HT-29 (cell line): ENCODE measurements at places on chromosomes 1 and 21. TPM values are rescaled to one million over a fixed set of nuclear protein-coding genes. Genes with fewer than 3 reads are reported as not detected.

LORICRIN gene
- total RNA-seq = not detected in 2 replicates

VWA5B1 gene
- total RNA-seq = not detected in 2 replicates

SLC9C2 gene
- not detected in 2 replicates for total RNA-seq

LRRC71 gene
- total RNA-seq = not detected in 2 replicates

KLHDC8A gene
- total RNA-seq = not detected in 2 replicates

GPR37L1 gene
- total RNA-seq = 0.69 TPM in 1 of 2 replicates, not detected in the other

LYPLA2 gene
- total RNA-seq = 299 and 311 TPM in 2 replicates

DNA sequence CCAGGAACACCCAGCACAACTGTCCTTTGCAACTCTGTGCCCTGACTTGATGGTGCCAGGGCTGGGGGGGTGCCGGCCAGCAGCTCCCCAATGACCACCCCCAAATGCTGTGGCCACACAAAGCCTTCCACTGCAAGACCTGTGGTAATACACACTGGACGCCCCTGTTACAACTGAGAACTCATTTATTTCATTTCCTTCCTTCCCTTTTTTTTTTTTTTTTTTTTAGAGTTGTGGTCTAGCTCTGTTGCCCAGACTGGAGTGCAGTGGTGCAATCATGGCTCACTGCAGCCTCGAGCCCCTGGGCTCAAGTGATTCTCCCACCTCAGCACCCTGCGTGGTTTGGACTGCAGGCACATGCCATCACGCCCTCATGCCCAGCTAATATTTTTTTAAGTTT, 25.2 kb downstream of the TP73 start:
- no peak for DNase-seq

GRCh38 chr1:91754348-91754747, 131.6 kb downstream of the TGFBR3 start:
- DNase-seq = no peak

GRCh38 chr1:7811476-7811875, 27.4 kb downstream of the PER3 start:
- DNase-seq = no peak

DNA sequence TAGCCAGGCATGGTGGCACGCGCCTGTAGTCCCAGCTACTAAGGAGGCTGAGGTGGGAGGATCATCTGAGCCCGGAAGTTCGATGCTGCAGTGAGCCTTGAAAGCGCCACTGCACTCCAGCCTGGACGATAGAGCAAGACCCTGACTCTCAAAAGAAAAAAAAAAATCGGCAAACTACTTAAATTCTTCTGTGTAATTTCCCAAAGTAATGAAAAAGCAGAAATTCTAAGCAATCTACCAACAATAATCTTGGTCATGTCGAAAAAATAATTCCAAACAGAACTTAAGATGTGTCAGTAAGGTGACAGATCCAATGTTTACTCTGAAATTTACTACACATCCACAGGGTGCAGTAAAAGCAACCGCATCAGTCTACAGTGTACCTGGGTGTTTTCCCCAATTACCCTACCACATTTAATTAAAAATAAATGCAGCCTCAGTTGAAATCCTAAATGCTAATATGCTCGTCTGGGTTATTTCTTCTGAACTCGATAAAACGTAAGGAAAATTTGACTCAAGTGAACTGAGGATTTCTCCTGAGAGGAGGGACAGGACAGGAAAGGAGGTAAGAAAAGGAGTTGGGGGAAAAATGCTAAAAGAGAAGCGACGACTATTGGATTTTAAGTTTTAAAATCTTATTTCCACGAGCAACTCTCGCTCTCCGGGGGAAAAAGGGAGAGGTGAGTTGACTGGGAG, 801 bp downstream of the EPRS1 start:
- DNase-seq = peak; percentile 41

DNA sequence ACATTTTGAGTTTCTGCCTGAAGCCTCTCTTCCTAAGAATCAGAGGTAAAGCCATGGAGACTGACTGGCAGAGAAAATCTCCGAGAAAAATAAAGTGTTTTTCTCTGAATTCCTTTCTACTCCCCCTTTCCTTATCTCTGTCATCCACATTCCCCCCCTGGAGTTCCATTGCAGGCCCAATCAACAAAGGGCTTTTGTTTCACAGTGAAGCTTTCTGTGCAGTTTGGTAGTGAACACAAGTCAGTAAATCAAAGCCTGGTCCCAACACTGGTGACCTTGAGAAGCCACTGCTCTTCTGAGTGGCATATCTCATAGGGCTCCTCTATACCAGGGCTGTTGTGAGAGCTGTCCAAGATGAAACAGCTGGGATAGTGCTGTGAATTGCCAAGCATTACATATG, 228.4 kb downstream of the SEC16B start:
- no peak for DNase-seq

GRCh38 chr1:118366286-118366685, 181.3 kb upstream of the SPAG17 start:
- no peak for DNase-seq

DNA sequence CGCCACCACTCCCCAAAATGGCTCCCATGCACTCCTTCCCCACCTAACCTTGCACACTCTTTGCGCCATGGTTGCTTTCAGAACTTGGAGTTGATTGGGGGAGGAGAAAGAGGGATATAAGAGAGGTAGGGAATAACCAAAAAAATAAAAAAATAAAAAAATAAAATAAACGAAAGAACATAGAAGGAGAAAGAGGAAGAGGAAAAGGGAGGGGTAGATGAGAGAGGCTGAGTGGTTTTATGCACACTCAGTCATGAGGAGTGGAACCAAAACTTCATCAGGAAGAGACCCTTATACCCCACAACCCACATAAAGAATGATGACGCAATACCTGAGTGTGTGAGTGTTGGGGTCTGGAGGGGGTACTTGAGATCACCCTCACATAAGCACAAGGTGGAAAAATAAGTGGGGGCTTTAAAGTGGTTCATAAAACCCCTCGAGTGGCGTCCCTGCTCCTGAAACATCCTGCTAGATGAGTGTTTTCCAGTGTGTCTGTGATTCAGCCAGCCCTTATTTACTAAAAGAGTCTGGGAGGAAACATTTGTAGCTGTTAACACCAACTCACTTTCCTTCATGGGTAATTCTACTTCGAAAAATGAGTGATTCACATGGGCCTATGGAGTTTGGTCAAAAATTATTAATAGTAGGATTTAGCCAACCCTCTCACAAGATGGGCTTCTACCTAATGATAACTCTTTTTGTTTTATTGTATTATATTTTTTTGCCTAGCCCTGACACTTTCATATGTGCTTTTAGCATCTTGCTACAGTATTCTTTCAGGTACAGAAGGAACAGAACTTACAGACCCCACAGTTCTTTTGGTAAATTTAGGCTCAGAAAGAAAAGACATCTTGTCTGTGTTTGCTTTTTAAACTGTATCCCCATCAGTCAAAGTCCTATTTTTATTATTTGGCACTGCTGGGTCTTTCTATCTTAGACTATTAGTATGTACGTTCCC, 5.2 kb downstream of the SLAMF1 start:
- DNase-seq = no peak

DNA sequence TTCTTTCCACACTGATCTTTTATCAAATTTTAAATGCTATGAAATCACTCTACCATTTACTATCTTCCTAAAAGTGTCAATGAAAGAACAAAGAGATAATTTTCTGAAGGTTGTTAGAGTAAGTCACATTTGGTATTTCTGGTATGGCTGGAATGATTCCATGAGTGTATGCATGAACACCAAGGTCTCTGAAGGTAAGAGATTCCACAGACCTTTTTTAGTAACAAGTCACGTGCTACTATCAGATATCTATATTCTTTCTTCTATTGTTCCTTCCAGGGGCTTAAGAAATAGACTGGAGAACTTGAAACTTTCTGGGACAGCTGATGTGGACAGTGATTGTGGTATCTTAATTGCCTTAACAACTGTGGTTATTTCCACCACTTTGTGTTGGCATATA, 265.0 kb downstream of the SDCCAG8 start:
- DNase-seq = no peak

DNA sequence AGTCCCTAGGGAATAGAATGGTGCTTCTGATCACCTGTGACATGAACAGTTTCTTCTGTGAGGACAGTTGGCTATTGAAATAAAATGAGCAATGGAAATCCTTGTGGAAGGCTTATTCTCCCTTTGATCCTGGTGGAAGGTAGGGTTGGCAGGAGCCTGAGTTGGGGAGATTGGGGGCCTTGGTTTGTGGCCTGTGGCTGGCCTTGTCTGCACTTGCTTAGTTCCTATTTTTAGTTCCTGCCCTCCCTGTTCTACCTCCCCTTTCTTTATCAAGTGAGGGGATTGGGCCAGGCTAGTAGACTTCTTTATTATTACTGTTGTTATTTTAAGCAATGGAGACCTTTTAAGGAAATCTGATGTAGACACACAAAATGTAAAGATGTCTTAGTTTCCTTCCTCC, 8.2 kb downstream of the DMRTB1 start:
- DNase-seq = no peak

DNA sequence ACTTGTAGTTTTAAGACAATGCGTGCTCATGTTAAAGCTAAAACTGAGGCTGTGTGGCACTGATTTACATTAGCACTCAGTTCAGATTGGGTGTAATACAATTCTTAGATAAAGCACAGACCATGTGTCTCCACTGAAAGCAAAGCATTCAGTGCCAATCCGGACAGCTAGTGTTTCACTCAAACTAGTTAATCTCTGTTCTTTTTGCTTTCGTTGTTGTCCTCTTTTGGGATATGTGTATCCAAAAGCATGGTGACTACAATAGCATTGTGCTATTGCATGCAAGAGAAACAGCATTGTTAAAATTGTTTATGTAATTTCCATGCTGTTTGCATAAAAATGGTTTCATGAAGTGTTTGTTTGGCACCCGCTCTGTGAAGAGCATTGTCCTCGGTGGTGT, 54.6 kb downstream of the F3 start:
- no peak for DNase-seq

- no peak for DNase-seq
These were observed 315.7 kb upstream of the USP25 start for GRCh38 chr21:15414057-15414456.

DNA sequence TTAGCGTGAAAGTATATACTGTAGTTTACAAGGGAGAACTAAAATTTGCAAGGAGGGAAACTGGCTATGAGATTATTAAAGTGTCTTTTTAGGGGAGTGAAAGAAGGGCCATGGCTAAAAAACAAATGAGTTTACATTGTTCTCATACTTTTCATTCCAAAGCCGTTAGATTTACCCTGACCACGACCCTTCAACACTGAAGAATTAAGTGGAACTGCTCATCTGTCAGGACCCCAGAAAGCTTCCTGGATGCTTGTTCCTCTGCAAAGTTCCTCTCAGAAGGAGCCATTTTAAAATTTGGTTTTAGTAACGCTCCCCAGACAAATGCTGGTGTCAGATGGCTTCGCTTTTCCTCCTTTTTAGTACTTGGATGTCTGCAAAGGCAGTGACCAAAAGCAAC, 82.7 kb upstream of the ZBTB18 start:
- DNase-seq = no peak

- DNase-seq = no peak
These were observed 20.9 kb upstream of the NCMAP start for GRCh38 chr1:24535021-24535424.

GRCh38 chr1:33842348-33842747, 21.5 kb upstream of the HMGB4 start:
- no peak for DNase-seq

DNA sequence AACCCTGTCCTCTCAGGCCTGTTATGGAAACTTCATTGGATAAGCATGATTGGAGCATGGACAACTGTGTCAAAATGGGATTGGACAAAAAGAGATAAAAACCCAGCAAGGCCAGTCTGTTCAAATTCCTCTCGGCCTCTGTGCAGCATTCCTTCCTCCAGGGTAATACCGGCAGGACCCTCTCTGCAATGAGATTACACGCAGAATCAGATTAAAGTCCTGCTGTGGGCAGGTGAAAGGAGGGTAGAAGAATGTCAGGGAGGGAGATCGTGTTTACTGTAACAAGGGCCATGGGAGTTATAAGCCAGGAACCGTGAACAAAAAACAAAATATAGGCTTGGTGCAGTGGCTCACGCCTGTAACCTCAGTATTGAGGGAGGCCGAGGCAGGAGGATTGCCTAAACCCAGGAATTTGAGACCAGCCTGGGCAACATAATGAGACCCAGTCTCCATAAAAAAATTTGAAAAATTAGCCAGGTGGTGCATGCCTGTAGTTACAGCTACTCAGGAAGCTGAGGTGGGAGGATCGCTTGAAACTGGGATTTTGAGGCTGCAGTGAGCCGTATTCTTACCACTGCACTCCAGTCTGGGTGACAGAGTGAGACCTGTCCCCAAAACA, 5.6 kb upstream of the EFHD2 start:
- no peak for DNase-seq

DNA sequence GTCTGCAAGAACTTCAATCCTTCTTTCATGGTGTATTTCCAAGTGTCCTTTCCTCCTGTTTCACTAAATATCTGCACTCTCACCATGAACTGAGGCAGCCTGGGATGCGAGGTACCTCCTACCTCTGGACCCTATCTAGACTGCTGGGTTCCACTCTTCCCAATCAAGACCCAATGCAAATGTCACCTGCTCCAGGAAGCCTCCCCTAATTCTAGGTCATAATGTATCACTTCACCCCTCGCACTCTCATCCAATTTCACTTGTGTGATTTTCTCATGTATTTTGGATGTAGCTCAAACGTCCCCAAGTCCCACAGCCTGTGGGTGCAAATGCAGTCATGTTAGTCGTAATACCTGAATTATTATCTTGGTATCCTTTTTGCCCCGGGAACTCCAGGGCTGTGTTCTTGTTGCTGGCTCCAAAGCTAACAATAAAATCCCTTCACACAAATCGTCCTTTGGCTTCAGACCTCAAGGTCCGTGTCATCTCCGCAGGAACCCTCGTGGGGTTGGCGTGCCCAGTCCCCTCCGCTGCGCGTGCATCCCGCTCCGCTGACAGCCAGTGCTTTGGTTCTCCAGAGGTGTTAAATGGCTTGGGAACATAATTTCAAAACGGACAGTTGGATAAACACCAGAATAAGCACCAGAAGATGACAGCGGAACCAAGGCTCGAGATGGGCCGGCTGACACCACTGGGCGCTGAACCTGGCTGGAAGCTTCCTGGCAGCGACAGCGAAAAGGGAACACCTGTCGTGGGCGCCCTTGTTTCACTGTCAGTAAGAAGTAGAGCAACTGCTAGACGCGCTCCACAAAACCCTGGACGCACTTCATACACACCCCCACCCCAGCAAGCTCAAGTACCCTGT, 1.0 kb upstream of the BACH1 start:
- peak; percentile 10 for DNase-seq
